ENCODE measurements at places on chromosomes 2 and 18.

DNA sequence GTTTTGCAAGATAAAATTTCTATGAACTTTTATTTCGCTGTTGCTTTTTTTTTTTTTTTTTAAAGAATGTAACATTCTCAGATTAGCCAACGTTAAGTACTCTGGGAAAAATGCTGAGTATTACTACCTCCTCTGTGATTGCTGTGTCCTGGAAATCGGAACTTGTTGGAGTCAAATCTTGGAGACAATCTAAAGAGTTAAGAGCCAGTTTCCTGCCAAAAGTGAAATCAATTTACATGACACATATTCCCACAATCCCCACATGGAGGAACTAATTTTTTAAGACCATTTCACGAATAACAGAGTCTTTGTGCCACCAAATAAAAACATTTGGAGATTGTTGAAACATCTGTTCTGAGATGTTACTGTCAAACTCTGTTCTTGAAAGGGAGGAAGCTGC is 127.8 kb downstream of the MEP1B start:
- DNase-seq: no peak

DNA sequence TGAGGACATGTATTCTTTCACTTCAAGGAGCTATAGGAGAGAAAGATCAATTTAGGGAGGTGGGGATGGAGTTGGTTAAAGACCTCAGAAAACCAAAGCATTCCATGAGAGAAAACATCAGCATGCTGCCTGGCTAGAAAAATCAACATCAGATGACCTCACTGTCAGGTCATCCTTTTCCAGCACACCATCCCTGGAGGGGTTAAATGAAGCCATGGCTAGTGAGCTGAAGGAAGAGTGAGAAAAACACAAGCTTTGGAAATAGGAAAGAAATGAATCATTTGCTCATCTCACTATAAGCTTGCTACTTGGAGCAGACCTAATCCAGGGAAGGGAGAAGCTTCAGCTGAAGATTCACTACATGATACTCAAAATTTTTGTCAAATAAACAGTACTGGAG is 109.5 kb upstream of the ITGB6 start:
- no peak for DNase-seq

GRCh38 chr2:18284331-18284730 is 276.1 kb downstream of the RDH14 start:
- DNase-seq: no peak

DNA sequence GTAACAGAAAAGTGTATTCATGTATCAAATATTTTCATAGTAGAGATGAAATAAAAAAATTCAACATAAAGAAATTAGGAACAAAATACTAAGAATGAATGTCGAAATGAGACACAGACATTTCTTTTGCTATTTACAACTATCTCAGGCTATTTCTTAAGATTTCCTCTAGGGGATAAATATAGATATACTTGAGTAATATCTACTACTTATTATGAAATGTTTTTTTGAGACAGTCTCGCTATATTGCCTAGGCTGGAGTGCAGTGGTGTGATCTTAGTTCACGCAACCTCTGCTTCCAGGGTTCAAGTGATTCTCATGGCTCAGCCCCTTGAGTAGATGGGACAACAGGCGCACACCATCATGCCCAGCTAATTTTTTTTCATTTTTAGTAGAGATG is 326.1 kb downstream of the RNF144A start:
- DNase-seq: no peak

DNA sequence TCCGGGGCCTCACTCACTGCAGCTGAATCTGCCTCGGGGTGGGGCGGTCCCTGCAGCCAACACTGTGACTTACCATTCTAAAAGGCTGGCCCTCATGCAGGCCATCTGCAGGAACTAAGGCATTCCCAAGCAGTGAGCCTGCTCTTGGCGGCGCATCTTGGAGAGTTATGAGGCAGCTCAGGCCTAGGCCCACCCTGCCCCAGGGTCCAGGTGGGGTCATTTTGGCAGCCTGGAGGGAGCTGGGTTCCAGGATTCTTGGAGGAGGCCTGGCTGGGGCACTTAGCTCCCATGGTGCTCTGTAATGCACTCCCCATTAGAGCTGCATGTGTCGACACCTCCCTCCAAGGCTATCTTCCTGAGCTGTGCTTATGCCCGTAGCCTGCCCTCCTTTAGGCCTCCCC is 14.8 kb upstream of the BIN1 start:
- no peak for DNase-seq

DNA sequence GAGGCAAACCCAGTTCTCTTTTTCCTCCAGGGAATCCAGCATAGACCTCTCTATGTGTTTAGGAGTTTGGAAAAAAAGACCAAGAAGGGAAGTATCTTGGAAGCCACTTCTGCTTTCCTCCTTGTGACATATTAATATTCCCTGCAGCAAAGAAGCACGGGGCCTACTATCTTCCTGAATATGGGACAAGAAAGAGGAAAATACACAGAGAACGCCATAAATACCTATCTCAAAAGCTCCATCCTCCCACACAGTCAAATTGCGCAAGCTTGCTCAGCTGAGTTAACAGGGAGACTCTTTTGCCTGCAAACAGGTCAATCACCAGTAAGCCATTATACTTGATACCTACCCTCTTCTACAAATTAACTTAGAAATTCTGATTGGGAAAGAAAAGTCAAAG is 16.7 kb upstream of the RAPH1 start:
- no peak for DNase-seq

GRCh38 chr2:8447610-8448221 is 234.1 kb upstream of the ID2 start:
- no peak for DNase-seq

DNA sequence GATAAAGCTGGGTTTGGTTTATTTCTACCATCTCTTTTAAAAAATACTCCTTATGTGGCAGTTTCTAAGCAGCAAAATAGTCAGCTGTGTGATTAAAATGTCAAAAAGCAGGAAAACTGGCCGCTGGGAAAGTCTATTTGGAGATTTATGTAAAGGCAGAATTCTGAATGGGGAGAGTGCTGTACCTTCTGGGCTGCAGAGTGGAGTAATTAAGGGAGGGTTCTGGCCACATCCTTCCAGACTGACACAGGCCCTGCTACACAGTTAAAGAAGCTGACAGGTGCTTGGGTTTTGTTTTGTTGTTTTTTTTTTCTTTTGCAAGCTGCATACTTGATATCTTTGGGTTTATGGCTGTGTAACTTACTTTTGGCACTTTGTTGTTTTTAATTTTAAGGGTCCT is 157.2 kb downstream of the WDSUB1 start:
- no peak for DNase-seq

GRCh38 chr18:57107140-57107832 is 39.6 kb upstream of the BOD1L2 start:
- no peak for DNase-seq

- no peak for DNase-seq
Measured at GRCh38 chr2:234502285-234502918, 5.5 kb upstream of the ARL4C start.

- DNase-seq: no peak
Measured at GRCh38 chr2:78486565-78486964, 538.9 kb upstream of the REG3G start.

Data from DMS79 (cell line).